ENCODE measurements at places on chromosomes 3 and 15. TPM values are rescaled to one million over a fixed set of nuclear protein-coding genes. Genes with fewer than 3 reads are reported as not detected.

The THBS1 gene
- 3.3 TPM for polyA plus RNA-seq

The TBC1D23 gene
- 19.5 TPM for polyA plus RNA-seq

The WDR72 gene
- polyA plus RNA-seq: not detected

GRCh38 chr15:52651114-52651513 lies 28.1 kb downstream of the ATOSA start:
- H3K27ac ChIP-seq: peak overlapping the region; percentile 77
- H3K36me3 ChIP-seq: peaks cover 75% of the 10 kb centered on the region
- H3K4me1 ChIP-seq: peaks cover 80% of the 10 kb centered on the region

DNA sequence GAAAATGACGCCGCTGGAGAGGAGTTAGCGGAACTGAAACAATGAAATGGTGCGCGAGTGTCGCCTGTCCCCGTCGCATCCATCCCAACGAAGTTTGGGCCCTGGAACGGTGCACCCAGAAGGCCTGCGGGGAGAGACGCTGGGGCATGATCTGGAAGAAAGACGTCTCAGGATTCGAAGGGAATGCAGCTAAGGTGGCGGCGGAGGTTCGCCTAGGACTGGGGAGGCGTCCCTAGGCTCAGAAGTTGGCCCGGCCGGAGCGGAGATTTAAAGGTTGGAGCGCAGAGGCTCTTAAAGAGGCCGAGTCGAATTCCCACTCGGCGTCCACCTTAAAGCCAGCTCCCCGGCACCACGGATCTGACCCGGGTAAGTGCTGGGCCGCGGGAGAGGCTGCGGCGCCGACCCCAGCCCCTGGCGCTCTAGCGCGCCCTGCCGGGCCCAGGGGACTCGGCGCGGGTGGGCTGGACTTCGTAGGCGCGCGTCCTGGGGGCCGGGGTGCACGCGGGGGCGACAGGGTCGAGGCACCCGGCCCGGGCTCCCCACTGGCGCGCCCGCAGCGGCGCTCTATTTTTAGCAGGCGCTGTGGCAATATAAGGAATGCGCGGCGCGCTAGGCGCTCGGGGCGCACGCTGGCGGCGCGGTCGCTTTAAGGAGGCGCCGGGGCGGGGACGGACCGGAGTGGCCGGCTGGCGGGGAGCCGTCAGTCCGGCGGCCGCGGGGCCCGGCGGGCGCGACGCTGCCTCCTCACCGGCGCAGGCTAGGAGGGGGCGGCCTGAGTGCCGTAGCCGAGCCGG lies at the start of gene MRAS:
MRAS (plus strand) TSS at position 620 of the 794 bp plus-strand sequence. CDS start 24,305 bp downstream, outside the sequence.
- H3K4me1 ChIP-seq: peaks cover 25% of the 10 kb centered on the region
- H3K4me3 ChIP-seq: peak within 1 kb of the TSS; percentile 81
- H3K27me3 ChIP-seq: no peaks in the 10 kb centered on the region
- DNase-seq: peak; percentile 92

Data from psoas muscle (tissue), 8 donors.